Fibroblast of skin of back (primary cell): ENCODE measurements at places on chromosomes 5 and 9.

DNA sequence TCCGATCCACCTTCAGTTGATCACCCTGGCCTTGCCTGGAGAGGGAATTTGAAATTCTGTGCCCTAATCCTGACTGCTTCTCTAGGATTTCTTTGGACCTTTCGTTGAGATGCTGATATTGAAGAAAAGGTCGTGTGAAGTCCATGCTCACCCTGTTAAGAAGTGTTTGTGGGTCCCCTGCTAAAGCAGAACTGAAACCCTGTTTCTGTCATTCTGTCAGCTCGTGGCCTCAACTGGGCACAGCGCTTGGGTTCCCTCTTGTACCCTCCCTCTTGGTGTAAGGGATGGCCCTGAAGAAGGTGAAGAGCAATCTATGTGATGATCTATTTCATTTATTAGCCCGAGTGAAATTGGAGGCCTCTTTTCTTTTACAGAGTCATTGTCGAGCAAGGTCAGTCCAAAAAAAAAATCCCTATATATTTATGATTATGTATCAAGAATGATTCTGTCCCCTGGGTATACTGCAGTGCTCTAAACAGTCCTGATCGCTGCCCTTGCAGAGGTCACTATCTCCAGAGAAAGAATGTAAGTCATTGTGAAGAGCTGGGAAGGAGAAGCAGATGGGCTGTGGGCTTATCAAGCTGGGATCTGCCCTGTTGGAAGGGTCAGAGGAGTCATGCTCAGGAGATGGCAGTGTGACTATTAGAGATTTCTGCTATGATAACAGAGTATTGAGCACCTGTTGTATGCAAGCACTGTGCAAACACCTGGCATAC is 56.1 kb downstream of the WWC1 start:
- no peak for DNase-seq

- DNase-seq: peak; percentile 90
These were observed at the start of the genes DOLK and NUP188 for GRCh38 chr9:128947527-128948301. DOLK (minus strand) TSS chr9:128947603; CDS start chr9:128947303, 300 bp downstream. NUP188 (plus strand) TSS chr9:128947699; CDS start chr9:128947720, 21 bp downstream.

DNA sequence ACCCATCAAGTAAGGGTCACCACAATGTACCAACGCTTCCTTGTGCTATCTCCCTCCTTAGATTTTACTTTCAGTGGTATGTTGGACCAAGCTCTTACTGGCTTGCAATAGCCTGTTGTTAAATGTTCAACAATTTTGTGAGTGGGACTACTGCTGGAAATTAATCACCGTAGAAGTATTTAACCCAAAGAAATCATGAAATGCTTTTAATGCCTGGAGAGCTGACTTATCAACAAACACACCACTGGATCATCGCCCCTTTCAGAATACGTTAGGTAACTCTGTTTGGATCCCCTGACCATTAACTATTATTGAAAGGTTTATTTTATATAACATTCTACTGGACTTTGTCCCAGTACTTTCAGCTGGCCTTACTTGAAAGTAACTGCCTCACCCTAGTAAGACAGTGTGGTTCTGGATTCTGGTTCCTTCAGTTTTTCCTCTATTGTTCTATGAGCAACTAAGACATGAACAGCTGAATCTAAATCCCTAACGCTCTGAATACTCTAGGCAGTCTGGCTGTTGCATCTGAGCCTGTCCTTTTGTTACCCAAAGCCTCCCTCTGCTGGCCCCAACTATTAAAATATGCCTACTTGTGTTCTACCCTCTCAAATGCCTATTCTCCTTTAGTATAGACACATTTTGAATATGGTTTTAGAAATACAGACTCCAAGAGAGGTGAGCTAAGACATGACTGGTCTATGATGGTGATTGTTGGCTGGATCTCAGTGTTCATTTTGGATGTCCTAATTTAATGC is 1203.4 kb upstream of the DMAC1 start:
- DNase-seq: peak; percentile 3

- DNase-seq: no peak
These were observed 13.6 kb upstream of the SLC22A4 start for GRCh38 chr5:132280371-132281240.

DNA sequence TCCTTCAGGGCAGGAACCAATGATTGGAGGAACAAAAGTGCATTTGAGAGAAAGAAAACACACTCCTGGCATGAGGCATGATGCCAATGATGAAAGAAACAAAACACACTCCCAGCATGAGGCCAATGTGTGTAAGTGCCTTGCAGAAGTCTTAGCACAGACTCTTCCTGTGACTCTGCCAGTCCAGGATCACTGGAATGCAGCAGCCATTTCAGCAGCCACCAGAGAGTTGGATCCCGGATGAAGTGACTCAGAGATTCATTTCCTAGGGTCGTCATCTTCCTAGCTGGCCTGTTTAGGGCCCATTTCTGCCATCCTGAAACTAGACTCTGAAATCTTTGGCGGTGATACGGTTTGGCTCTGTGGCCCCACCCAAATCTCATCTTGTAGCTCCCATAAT is 212.5 kb downstream of the CFAP90 start:
- peak; percentile 93 for DNase-seq

DNA sequence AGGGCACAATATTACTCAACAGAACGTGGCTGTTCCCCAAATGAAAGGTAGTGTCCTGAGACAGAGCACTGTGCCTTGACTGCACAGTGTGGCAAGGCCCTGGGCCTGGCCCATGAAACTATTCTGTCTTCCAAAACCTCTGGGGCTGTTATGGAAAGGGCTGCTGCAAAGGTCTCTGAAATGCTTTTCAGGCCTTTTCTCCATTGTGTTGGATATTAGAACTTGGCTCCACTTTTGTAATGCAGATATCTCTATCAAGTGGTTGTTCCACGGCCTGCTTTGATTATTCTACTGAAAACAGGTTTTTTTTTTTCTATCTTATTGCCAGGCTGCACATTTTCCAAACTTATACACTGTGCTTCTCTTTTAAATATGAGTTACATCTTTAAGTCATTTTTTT is 777.5 kb upstream of the TYRP1 start:
- DNase-seq: no peak

GRCh38 chr5:13944560-13945199 is at the start of gene DNAH5:
DNAH5 (minus strand) TSS chr5:13944688; CDS start chr5:13944438, 250 bp downstream.
- no peak for DNase-seq

GRCh38 chr9:109115931-109116526 is 3.7 kb downstream of the TMEM245 start:
- DNase-seq: no peak

GRCh38 chr9:135994501-135995192 is 33.5 kb upstream of the UBAC1 start:
- DNase-seq: no peak

- DNase-seq: no peak
These were observed 218.9 kb upstream of the NMUR2 start for GRCh38 chr5:152623951-152624350.
